BJ (cell line): ENCODE measurements at places on chromosomes 12 and 14.
A peak's percentile ranks its signal among the peaks of the same experiment; 100 is the strongest.

DNA sequence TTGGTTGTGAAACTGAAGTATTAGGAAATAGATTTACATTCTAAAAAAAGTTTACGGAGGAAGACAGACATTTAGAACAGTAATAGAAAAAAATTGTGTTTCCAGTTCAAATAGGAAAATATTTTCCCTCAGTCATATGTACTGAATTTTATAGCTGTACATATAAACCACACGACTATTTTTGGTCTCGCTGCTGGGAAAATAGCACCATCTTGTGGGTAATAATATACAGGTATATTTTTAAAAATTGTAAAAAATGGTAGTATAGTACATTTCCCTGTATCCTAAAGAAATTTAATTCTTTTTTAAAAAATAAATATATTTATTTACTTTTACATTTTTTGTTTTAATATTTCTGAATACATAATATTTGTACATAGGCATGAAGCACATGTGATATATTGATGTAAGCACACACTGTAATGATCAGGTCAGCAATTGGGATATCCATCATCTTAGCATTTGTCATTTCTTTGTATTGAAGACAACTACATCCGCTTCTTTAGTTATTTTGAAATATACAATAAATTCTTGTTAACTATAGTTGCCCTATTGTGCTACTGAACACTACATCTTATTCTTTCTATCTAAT, 168.6 kb downstream of the ALX1 start:
- DNase-seq = no peak

DNA sequence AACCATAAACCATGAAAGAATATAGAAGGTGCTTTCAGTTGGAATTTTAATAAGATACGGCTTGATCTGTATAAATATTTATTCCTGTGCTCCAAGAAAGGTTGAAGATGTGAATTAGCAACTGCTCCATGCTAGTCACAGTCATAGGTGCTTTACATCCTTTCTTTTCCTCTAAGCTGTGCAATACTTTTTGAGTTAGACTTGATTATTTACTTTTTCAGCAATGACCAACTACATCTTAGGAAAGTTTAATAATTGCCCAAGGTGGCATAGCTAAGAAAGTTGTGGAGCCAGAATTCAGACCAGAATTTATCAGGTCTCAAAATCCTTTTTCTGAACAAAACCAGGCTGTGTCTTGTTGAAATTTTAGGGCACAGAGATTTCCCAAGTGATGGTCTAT, 13.7 kb downstream of the TRHDE start:
- no peak for DNase-seq

DNA sequence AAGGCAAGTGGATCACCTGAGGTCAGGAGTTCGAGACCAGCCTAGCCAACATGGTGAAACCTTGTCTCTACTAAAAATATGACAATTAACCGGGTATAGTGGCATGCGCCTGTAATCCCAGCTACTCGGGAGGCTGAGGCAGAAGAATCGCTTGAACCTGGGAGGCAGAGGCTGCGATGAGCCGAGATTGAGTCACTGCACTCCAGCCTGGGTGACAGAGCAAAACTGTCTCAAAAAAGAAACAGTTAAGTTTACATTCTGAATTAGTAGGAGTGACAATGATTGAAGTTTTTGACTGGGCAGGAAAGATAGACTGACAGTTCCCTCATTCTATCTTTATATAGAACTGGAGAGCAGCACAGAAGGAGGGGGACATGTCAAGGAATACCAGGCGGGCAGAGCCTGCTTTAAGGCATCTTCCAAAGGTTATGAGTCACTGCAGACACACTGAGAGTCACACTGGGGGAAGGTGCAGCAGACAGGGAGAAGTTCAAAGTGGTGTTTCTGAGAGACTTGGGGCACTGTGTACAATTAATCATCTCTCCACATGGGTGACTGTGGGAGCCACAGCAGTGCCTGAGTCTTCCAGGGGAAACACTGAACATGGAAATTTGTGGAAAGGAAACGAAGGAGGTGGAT, 42.8 kb upstream of the RNASE3 start:
- no peak for DNase-seq

DNA sequence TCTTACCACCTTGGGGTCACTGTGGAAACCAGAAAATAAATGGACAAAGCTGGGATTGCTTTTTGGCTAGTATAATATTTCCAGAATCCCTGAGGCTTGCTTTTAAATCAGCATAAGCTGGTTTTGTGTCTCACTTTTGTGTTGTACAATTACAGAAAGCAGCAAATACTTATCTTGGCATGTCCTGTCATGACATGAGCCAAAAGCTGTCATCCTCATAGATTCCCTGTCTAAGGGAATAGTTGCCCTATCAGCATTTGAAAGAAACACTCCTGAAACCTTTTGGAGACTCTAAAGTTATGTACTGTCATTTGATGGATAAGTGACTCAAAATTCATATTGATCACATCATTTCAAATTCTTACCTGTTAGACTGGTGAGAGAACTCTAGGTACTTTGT, 987.2 kb downstream of the NRXN3 start:
- no peak for DNase-seq

DNA sequence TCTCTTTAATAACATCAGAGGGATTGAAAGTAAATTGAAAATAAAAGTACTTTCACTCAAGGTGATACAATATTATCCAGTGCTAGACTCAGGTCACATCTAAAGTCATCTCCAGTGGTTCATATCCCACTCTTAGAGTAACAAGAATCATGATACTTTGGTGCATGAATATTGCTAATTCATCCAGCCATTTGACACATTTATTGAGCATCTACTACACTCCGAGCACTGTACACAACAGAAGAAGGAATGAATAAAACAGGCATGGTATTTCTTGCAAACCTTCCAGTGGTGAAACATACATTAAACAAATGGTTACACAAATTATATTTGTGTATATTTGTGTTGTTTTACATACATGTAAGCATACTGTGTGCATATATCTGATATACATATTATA, 116.0 kb upstream of the TMCC3 start:
- DNase-seq = no peak

- DNase-seq = peak; percentile 37
Observed at GRCh38 chr14:34843011-34843554, 32.1 kb downstream of the BAZ1A start.

DNA sequence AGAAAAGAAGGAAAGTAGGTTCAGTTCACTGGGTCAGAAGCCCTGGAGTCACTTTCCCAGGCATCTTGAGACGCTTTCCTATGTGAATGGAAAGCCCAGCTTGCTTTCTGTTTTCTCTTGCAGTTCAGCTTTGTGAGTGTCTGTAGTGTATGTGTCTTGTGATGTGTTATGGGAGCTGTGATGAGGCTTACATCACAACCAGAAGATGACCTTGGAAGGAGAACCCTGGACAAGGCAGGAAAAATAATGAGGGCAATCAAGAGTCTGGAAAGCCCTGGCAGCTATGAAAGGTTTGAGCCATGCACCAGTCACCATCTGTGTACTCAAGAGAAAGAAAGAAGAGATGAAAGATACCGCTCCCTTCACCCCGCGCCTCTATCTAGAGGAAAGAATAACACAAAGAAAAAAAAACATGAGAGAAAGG, 35.2 kb upstream of the PTGR2 start:
- DNase-seq = no peak

GRCh38 chr12:122932207-122932606, 34.1 kb downstream of the ABCB9 start:
- DNase-seq = no peak

GRCh38 chr12:29698756-29699155, 85.0 kb downstream of the TMTC1 start:
- no peak for DNase-seq

DNA sequence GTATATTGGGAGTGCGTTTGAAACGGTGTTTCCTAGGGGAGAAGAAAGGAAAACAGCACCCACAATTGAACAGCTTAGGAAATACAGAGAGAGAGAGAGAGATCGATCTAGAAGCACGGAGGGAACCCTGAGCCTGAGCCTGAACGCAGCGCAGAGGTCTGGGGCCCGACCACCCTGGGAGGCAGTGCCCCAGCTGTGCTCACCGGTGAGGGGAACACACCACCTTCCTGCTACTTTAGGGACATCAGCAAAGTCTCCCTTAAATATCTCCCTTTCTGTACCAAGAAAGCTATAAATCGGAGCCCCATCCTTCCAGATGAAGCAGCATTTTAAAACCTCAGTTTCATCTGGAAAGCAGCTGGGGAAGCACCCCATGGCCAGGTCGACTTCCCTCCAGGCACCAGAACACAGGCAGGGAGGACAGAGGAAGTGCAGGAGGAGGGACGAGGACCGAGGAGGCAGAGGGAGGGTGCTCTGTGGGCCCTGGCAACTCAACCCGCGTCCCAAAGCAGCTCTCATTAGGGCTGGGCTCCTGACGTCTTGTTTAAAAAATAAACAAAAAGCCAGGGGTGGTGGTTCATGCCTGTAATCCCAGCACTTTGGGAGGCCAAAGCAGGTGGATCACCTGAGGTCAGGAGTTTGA, 12.2 kb downstream of the RIMBP2 start:
- no peak for DNase-seq

- DNase-seq = no peak
Observed at GRCh38 chr14:61837336-61838229, 75.4 kb downstream of the SNAPC1 start.
